Chondrocyte (in vitro differentiated cells): ENCODE measurements at places on chromosomes 16 and 17.

GRCh38 chr17:4833941-4834680 is 971 bp downstream of the MINK1 start:
- no peak for DNase-seq

- DNase-seq, result no peak
These were observed 67.7 kb downstream of the HLF start for GRCh38 chr17:55332296-55333041.

DNA sequence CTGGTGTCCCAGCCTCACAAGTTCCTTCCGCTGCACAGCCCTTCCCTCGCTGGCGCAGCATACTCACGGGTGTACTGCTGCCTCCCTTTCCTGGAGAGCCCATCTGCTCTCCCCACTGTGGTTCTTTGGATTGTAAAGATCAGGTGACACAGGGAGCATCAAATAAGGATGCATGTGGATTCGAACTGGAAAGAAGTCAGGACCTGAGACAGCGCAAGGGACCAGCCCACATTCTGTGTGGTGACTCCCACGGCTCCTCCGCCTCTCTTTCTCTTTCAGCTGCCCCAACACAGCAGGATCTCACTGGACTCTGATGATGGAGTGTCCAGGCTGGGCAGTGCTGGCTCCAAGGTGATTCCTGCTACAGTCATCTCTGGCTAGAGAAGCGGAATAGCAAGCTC is 8.1 kb downstream of the LDAF1 start:
- DNase-seq, result no peak

DNA sequence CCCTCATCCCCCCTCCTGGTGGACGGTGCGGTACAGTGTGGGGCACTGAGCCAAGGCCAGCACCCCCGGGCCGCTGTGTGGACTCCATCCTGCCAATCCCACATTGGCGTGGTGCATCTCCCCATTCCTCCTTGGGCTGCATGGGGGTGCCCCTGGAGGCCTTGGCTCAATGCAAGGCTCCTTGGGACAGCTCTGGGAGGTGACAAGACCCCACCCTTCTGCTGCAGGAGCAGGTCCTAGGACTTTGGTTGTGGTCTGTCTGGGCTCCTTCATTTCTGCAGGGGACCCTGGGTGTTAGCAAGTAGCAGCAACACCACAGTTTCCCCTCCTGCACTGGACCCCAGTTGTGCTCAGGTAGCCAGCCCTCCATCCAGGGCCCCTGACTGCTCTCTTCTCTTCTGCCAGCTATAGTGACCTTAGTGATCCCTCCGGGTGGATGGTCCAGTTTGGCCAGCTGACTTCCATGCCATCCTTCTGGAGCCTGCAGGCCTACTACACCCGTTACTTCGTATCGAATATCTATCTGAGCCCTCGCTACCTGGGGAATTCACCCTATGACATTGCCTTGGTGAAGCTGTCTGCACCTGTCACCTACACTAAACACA is 1.3 kb downstream of the PRSS21 start:
- DNase-seq, result peak; percentile 58

DNA sequence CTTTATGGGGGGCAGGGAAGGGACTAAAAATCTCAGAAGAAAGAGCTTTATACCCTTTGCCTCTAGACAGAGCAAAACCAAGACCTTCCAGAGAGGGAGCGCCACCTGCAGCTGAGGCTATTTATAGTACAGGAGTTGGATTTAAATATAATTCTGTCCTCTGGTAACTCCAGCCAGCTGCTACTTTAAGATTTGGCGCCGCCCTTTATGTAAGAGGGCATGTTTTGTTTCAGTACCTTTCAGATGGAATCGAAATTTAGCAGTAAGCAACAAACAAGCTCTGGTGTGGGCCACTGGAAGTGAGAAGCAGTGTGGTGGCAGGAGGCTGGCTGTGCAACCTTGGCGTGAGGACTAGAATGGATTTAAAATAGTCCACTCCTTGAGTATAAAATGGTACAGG is 5.2 kb upstream of the GUCY2D start:
- DNase-seq, result no peak

DNA sequence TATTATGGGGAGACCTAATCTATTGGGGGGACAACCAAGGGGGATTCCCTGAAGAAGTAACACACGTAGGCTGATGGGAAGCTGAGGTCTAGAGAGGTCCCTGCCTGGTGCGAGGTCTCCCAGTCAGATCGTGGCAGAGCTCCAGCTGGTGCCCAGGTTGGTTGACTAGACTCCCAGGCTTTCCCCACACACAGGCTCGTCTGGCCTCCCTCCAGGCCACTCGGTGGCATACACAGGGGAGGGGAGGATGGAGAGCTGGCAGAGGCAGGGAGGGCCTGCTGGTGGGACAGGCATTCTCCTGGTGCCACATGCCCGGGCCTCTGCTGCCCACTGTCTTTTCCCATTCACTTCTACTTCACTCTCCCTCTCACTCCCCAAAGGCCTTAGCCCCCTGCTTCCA is 8.5 kb upstream of the SOCS3 start:
- DNase-seq, result no peak

DNA sequence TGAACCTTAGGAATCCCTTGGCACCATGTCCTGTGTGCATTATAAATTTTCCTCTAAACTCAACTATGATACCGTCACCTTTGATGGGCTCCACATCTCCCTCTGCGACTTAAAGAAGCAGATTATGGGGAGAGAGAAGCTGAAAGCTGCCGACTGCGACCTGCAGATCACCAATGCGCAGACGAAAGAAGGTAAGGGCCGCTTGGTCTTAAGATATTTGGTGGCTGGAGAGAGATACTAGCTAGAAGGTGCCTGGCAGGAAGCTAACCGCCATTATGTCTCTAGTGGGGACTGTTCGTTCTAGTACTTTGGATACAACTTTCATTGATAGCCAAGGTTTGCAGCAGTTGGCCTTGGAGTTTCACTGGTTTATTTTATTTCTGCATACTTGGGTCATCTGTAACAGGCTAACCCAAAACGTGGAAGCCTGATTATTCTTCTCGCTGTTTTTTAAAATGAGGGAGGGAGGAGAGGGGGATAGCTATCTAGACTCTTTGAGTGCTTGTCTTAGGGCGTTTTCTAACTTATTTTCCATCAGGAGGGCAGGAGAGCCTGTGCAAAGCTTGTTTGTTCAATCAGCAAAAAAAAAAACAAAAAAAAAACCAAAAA is 1.3 kb downstream of the RBBP6 start:
- DNase-seq, result no peak

- DNase-seq, result no peak
These were observed 12.8 kb upstream of the CDRT4 start for GRCh38 chr17:15480204-15480603.

DNA sequence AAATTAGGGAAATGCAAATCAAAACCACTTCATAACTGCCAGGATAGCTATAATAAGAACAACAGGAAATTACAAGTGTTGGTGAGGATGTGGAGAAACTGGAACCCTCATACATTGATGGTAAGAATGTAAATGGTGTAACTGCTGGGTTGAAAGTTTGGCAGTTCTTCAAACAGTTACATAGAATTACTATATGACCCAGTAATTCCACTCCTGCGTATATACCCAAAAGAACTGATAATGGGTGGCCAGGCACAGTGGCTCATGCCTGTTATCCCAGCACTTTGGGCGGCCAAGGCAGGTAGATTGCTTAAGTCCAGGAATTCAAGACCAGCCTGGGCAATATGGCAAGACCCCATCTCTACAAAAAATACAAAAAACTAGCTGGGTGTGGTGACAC is 4.5 kb upstream of the CMTM4 start:
- no peak for DNase-seq

DNA sequence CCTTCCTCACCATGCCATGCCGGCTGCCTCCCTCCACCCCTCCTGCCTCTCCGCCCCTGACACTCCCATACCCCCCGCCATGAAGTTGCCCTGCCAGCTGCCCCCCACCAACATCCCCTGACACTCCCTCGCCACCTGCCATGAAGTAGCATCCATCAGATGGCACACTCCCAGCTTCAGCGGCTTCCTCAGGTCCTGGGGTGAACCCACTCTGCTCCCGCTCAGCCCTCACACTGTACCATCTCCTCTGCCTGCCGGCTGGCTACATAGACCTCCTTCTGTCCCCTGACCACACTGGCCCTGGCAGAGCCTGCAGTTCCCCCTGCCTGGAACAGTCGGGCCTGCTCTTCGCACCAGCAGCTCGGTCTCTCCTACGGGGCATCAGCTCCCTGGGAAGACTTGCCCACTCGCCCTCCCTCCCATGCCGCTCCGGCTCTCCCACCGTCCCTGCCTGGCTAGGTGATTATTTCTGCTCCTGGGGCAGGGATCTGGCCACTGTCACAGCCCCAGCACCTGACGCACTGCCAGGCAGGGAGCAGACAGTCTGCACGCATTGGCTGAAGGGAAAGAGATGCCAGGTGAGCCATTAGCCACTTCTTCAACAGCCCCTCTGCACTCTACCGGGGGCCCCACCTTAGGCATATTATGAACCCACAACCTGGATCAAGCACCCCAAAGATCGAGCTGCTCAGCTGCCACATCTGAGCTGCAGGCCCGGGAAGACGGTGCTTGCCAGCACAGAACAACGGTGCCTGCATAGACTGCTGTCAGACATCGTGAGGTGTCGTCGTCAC is 9.0 kb downstream of the CANT1 start:
- no peak for DNase-seq

GRCh38 chr16:15672514-15673167 is 22.6 kb downstream of the NDE1 start:
- no peak for DNase-seq

DNA sequence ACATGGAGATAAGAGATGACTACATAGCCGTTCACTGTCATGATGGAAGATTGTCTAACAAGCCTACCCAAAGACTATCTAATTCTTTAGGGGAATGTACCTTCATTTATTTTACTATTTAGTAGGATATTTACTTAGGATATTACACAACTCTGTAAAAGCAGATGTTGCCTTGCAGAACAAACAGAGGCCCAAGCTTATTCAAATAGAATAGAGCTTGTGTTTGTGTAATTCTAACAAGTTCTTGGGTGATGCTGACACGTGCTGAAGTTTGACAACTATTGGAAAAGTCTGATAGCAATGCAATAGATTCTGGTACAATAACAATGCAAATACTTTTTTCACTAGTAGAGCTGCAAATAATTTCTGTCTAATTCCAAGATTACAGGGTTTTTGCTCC is 447.6 kb downstream of the TOX3 start:
- DNase-seq, result no peak
